Amniotic epithelial cell (primary cell): ENCODE measurements at places on chromosomes 7 and 10.

DNA sequence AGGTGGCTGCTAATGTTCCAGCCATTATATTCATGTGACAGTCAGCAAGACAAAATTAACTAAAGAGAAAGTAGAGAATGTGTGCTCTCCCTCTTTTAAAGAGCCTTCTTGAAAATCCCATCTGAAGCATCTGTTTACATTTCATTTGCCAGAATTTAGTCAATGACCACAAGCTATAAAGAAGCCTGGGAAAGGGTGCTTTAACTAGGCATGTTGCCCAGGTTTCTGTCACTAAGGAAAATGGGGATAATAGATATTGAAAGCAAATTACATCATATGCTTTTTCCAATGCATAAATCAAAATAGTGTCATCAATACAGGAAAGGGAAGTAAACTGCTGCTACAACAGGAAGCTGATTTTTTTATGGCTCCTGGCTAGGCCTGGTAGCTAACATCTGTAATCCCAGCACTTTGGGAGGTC is 67.7 kb downstream of the ELAPOR2 start:
- no peak for DNase-seq

DNA sequence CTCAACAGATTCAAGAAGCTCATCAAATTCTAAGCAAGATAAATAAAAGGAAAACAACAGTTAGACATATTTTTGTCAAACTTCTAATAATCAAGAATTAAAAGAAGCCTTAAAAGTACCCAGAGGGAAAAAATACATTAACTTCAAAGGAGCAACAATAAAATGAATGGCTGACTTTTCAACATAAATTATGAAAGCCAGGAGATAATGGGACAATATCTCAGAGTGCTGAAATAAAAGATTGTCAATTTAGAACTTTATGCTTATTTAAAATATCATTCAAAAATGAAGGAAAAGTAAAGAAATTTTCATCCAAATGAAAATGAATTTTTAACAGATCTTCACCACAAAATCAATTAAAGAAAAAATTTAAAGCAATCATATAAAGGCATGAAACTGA is 108.5 kb upstream of the IL6 start:
- no peak for DNase-seq

DNA sequence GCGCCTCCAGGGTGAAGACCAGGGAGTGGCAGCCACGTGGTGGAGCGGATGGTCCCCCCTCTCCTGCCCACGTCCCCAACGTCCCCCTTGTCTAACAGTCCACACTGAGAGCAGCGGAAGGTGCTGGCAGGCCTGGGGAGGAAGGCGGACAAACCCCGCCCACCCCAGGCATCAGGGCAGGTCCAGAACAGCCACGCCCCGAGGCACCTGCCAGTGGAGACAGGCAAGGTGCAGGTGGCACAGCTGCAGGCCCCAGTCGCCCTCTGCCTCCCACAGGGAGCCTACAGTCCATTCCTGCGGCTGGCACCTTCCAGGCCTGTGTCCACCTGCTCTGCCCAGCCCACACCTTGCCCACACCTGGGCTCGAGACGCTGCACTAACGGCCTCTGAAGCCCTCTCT is 24.9 kb downstream of the CYP2W1 start:
- no peak for DNase-seq

GRCh38 chr10:36075196-36075595 is 433.1 kb upstream of the FZD8 start:
- no peak for DNase-seq

- no peak for DNase-seq
Observed at GRCh38 chr10:87720665-87721064, 61.0 kb downstream of the PAPSS2 start.

DNA sequence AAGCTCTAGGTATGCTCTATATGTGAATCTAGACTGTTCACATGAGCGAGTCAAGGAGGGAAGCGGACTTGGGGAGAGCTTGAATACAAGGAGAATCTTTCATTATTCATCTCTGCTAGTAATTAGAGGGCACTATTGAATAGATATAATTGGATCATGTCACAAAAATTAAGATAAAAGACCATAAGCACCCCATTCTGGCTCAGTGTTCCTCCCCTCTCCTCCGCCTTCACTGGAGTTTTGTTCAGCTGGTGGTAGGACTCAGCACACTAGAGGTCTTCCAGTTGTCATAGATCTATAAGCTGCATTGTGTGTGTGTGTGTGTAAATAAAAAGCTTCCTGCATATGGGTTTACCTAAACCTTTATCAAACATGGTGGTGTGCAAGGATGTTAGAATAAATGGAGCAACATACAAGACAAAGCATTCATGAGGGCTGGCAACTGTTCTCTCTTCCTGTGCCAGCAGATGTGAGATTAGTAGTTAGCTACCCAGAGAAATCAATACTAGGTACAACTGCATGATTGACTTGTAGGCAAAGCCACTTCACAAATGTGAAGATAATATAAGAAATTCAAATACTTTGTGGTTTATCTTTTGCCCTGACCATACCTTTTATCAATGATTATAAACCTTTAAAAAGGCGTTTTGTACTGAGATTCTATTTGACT is 142.6 kb downstream of the CREB5 start:
- DNase-seq, result no peak

DNA sequence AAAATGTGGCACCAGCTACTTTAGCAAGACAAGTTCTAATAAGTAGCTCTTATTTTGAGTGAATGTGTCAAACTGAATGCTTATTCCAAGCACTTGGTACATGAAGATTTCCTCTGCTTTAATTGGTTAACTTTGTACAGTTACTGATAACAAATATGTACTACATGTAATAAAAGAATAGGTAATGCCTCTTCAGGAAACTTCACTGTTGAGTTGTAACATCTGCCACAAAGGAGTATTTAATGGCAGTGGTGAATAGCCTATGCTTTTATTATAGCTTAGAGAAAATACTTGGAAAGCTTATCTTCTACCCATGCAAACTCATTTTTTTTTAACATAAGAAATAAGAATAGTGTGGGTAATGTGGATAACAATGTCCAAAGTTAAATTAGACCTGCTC is 82.6 kb downstream of the CYP51A1 start:
- DNase-seq, result no peak

DNA sequence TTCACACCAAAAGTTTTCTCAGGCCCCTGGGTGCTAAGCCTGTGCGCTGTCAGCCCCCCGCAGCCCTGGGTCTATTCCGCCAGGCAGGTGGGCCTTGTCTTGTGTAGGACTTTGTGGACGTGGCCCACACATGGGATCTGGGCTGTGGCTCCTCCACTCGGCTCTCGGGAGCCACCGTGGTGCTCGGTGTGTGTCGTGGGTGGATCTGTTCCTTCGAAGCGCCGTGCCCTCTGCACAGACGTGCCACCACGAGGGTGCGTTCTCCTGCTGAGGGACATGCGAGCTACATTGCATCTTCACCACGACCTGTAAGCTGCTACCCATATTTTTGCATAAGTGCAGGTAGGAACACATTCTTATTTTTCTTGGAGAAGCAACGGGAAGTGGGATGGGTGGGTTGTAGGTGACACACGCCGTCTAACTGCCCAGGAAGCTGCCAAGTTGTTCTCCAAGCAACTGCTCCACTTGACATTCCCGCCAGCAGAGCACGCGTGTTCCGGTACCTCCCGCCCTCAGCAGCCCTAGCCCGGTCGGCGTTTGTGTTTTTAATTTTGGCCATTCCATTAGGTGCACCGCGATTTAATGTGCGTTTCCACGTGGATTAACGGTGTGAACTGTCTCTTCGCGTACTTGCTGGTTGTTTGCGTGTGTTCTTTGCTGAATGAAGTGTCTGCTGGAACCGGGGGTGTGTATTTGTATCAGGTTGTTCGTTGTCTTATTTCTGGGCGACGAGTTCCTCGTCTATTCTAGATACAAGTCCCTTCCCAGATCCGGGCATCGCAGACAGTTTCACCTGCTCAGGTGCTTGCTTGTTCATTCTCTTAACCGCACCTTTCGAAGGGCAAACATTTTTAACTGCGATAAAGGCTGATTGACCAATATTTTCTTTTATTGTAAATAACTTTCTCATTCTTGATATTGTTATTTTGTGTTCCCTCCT is 47.4 kb upstream of the CFAP46 start:
- no peak for DNase-seq

GRCh38 chr7:8229927-8230326 is 32.0 kb downstream of the ICA1 start:
- no peak for DNase-seq

DNA sequence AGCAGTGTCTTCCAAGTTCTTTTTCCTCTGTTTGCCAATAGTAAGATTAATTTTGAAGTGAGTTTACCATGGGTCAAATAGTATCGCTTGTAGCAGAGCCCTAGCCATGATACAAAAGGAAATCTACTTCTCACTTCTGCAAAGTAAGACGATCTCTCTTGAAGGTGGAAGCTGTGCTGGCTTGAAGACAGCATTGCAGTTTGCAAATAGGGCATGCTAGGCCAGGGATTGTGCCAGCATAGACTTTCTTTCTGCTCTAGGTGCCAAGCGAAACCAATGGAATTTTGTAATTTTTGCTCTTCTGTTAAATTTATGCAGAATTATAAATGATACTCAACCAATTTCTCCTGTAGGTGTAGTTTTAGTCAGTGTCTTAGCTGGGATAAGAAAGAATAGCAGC is 74.5 kb downstream of the SLC13A1 start:
- no peak for DNase-seq

GRCh38 chr10:64059884-64060283 is 538.7 kb downstream of the REEP3 start:
- no peak for DNase-seq

DNA sequence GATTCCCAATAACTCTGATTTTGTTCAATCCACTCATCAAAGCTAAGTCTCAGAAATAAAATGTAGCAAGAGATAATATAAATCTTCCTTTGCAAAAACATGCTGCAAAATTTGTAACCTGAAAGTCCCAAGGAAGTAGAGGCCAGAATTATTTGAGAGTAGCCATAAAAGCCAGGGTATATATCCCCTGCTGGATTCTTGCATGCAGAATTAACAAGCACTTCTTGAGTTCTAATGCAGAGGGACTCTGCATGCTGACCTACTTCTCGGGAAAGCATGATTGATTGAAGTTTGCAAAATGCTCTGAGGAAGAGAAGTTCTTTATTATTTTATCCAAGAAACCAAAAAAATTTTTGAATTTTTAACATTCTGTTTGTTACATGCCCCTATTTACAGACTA is 121.6 kb downstream of the THSD7A start:
- no peak for DNase-seq

- DNase-seq, result no peak
Observed at GRCh38 chr10:1595726-1596125, 141.6 kb downstream of the ADARB2 start.

GRCh38 chr7:157908006-157908782 is 571.4 kb downstream of the DNAJB6 start:
- no peak for DNase-seq

- no peak for DNase-seq
Observed at GRCh38 chr7:99035723-99036545, 108.0 kb downstream of the SMURF1 start.

DNA sequence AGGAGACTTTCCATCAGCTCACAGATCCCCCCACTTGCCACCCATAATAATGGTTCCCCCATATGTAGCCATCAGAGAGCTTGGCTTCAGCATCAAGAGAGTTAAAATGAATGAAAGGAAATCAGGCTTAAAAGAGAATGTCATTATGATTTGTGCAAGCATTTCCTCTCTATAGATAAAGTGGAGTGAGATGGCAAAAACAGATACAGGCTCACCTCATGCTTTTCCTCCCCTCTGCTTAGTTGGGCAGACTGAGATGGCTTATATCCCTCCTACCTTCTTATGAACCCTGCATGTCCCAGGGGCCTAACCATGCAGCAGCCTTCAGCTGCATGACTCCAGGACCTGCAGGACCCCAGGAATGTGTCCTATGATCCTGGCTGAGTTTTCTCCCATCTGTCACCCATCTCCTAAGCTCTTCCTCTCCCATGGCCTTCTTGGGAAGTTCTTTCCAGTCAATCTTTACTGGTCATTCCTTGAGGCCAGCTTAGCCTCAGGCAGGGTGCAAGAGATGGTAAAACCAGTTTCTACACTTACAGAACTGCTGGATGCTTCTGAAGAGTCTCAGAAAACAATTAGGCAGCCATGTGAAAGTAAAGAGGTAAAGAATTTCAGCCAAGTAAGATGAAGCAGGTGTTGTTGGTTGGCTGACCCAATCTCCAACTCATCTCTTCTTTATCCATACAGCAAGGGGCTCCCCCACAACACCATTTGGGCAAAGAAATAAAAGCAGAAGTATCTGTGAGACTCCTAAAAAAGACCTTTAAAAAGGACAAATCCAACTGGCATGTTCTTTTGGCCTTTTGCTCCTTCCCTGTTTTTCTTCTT is 159.7 kb downstream of the RTKN2 start:
- DNase-seq, result no peak

DNA sequence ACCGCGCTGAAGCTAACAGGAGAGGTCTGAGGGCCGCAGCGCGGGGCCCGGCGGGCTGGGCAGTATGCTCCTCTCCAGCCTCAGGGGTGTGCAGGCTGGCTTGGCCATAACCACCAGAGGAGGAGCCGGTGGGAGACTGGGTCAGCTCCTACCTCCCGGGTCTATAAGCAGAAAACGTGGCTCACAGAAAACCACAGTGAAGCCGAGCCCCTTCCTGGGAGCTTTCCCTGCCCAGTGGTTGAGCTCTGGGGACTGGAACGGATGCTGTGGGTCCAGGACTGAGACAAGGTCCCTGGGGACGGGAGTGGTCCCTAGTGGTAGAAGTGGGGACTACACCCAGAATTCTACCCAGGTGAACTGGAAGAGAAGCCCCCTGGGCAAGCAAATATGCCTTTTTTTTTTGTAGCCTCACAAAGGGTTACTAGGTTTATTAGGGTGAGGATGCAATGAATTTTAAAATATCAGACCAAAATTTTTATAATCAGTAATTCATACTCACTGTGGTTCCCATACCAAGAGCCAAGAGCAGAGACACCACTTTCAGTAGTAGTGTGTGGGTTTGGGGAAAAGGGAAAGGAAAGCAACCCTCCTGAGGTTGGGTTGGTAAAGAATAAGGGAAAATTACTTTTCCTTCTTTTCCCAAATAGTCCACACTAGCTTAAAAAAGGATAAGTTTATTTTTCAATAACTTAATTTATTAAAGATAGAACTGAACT is 67.9 kb upstream of the PRKCQ start:
- peak; percentile 24 for DNase-seq

DNA sequence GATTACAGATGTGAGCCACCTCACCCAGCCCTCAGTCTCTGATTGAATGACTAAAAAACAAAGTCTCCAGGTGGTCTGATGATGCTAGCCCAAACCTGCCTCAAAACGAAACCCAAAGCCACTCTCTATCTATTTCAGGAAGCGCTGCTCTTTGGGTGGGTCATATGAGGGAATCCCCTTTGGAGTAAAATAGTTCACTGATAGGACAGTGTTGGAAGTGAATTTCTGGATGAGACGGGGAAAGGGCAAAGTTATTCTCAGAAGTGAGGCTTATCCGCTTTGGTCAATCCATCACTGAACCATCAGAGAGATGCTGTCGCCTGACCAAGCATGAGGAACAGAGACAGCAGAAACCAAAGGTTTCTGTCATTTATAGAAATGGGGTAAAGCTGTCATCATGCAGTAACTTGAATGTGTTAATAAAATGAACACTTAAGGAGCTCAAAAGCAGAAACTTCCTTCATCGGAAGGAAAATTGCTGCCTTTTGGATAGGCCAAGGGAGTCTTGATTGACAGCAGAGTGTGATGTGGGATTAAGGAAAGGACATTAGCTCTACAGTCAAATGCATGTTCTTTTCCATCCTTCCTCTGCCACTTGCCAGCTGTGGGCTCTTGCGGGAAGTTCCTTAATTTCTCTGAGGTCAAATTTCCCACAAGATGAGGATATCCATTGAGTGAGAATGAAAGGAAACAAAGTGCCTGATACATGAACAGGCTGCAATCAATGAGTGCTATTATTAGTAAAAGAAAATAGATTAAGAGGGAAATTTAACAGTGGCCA is 64.9 kb upstream of the C1QL3 start:
- no peak for DNase-seq

- no peak for DNase-seq
Observed at GRCh38 chr7:122300211-122300932, 4.2 kb downstream of the FEZF1 start.

GRCh38 chr7:102115931-102116330 is 170.7 kb upstream of the SH2B2 start:
- DNase-seq, result no peak
